Choroid plexus epithelial cell (primary cell): ENCODE measurements at places on chromosomes 4 and X.

GRCh38 chr4:181859439-181859838 is 383.8 kb upstream of the TENM3 start:
- no peak for DNase-seq

DNA sequence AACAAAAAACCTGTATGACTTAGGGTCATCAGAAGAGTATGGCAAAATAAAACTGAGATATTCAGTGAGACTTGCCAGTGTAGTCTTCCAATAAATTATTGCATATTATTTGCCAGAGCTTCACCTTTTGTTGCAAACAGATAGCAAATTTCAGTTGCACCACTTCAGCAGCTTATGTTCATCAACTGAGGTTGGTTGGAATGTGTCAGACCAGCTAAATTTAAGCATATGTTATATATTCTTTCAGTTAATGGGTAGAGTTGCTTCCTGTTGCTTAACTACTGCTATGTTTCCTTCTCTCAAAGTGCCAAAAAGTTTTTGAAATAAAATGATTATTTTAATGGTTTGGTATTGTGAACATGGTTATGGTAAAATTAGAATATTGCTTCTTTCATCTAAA is 61.5 kb downstream of the GALNT7 start:
- DNase-seq, result no peak

DNA sequence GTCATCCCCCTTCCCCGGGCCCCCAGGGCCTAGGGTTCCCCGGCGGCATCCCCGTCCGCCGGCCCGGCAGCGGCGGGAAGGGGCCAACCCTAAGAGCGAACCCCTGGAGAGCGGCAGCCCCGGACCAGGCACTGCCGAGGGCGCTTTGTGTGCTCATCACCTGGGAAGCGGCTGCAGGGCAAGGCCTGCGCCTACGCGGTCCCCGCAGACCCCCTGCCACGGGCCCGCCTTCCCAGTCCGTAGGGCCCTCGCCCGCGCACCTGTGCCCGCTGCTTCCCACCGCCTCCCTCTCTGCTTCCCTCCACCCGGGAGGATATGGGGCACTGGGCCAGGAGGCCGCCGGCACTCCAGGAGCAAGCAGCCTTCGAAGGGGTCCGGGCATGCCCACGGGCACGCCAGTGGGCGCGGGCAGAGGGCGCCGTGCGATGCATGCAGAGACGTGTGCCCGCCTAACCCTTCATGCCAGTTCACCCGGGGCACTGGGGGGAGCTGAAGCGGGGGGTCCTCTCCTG is 2.6 kb downstream of the FLNA start:
- DNase-seq, result no peak

DNA sequence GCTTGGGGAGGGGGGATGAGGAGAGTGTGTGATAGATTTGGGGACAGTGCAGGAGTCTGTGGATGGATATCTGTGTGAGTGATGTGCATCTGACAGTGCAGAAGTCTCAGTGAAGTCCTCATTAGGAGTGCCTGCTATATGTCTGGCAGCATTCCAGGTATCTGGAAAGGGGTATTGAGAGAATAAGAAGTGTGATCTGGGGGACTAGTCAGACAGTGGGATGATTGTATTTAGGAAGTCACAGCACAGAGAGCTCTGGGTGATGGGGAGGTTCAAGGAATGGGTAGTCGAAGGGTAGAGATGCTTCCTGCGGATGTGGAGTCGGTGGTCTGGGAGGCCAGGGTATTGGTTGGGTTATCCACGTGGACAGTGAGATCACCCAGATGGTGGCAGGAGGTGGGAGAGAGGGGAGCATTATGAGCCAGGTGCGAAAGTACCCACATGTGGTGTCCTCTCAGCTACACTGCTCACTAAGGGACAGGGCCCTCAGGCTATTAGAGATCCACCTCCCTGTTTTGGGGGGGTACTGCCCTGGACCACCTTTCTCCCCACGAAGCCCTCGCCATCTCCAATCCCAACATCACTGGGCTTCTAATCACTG is 9.8 kb downstream of the MAGED2 start:
- no peak for DNase-seq

- DNase-seq, result no peak
These were observed 28.9 kb upstream of the LRBA start for GRCh38 chr4:151043803-151044515.

- DNase-seq, result peak; percentile 30
These were observed 82.1 kb upstream of the BANK1 start for GRCh38 chr4:101708293-101709039.

- no peak for DNase-seq
These were observed 64.8 kb downstream of the ADRA2C start for GRCh38 chr4:3830774-3831528.

- DNase-seq, result no peak
These were observed 1.3 kb downstream of the SMC1A start for GRCh38 chrX:53421125-53421524.

GRCh38 chrX:69138512-69138911 is 26.7 kb downstream of the PJA1 start:
- peak; percentile 45 for DNase-seq

- peak; percentile 1 for DNase-seq
These were observed 74.1 kb upstream of the WDR44 start for GRCh38 chrX:118271775-118272174.

DNA sequence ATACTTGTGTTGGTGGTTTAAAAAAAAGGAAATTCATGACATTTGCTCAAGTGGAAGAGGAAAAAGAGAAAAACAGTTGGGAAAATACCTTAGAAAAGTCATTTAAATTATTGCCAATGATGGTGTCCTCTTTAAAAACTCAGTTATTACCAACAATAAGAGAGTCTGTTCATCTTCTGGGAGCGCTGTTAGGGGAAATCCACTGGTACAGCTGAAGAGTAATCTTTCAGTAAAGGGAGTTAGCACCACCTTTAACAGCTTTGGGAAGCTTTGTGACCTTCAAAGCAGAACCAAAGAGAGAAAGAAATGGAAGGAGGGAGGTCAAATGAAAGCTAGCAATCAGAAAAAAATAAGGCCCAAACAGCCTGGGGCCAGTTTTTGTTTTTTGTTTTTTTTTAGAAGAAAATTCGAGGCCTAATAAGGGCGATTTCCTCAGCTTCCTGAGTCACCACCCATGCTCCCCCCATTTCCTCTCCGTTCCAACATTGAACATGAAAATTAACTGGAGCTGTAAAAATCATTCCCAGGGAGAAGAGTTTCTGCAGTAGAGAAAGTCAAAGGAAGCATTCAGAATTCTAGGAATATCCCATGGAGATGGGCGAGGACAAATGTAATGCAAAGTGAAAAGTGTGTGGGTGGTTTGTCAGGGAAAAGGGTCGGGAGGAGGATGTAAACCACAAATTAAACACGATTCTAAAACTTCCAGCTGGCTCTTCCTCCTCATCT is 115.1 kb downstream of the SH3KBP1 start:
- peak; percentile 38 for DNase-seq
